ENCODE measurements at places on chromosomes 3 and 15. TPM values are rescaled to one million over a fixed set of nuclear protein-coding genes. Genes with fewer than 3 reads are reported as not detected.

DNA sequence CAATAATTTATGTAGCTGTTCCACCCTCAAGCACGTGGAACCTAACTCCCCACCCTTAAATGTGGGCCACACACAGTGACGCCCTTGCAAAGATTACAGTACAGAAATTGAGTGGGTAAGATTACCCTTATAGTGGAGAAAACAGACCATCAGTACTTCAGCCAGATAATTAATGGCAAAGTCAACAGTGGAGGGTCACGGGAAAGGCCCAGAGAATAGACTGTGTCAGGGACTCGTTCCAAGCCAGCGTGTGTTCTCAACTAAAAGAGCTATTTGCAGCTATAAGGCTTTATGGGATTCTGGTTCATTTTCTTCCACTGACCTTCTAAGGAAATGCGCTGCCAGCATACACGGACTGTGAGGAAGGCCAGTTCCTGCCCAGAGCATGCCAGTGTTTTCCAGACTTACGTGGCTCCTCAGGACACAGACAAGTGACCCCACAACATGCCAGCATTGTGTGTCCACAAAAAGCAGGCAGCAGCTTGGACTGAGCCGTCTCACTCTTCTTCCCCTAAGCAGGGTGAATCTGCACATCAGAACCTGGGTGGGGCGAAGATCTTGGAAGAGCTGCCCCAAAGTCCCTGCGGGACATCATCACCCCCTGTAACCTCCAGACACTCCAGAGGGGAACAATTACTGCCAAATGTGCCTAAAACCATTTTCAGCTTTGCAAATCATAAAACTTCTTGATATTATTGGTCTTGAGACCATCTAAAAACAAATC lies 428.5 kb downstream of the OCA2 start:
- no peak for DNase-seq

The CACNA2D2 gene
- not detected for total RNA-seq

The DPPA2 gene
- total RNA-seq, result not detected

The CYP19A1 gene
- not detected for total RNA-seq

GRCh38 chr3:43728947-43729346 lies 38.2 kb downstream of the ABHD5 start:
- no peak for DNase-seq

DNA sequence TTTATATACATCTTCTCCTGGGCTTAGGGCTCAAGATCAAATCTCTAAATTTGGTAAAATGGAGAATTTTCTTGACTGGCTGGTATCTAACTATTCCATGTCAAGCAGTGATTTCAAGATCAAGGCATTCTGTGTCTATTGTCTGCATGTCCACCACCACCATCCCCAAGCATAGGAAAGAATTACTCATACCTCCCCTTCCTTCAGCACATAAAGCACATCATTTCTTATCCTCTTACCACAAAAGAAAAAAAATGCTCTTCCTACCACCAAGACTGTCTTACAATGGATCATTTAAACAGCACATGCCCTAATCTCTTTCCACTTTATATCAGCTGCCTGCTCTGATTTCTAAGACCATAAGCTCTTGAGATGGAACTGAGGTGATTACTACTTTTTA lies 470.5 kb upstream of the THBS1 start:
- DNase-seq, result no peak

The SENP7 gene
- 17.4 TPM for total RNA-seq

GRCh38 chr3:29531644-29532043 lies 250.8 kb downstream of the RBMS3 start:
- DNase-seq, result no peak

DNA sequence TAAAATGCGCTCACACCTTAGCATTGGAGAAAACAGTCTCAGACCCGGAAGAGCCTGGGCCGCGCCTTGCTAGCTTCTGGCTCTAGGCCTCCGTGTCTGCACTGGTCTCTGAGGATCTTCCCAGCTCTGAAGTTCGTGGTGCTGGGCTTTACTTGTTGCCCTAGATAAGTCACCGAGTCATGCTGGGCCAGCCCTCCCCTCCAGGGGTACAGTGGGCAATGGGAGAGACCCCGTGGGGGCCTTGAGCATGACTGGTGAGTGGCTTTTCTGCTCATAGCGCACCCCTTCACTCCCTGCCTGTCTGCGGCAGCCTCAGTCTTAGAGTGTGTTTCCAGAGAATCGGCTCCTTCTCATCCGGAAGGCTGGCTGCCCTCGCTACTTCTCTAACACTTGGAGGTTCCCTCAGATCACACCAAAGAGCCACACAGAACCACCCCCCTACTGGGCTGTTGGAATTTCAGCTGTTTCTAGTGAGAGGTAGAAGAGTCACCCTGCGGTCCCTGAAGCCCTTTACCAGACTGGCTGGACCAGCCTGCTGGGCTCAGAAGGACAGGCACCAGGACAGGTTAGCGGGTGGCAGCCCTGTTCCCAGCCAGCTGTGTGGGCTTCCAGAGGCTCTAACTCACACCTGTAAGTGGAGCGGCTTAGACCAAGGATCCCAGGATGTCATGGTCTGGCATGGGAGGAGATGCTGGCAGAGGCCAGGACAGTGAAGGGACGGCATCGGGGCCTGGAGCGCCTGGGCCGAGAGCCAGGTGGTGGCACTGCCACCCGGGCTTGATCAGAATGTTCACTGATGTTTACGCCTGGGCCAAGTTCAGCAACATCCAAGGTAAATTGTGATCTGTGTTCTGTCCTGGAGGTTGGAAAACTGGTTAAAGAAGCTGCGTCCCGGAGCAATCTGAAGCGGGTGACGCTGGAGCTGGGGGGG lies 17.9 kb downstream of the ALDH1A3 start:
- DNase-seq, result no peak

DNA sequence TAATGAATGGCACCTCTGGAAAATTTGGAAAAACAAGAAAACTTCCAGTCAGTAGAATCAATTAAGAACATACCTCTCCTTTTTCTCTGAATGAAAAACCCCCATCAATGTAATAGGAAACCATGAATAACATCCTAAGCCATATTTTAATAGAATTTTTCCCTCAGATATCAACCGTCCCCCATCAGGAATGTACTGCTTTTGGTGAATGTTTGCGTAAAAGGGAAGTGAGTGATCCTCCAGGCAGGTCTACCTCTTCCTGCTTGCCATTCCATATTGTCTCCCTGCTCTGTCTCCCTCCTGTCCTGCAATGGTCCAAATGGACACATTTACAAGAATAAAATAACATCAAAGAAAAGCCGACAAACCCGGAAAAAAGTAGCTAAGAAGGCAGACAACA lies 30.8 kb downstream of the LAMP3 start:
- no peak for DNase-seq

DNA sequence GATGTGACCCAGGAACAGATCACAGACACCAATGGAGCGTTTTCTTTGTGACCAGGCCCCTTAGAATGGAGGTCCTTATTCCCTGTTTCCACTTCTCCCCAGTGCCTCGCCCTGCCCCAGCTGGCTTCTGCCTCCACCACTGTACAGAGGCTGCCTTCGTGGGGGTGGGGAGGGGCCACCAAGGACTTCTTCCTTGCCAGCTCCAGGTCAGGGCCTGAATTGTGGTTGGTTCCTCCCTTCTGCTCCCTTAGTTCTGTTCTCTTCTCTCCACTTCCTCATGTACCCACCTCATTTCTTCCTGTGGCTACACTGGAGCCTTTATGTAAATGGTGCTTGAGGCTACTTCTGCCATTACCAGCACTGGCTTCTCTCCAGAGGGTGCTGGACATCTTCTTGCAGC lies 16.4 kb downstream of the TGM4 start:
- no peak for DNase-seq

DNA sequence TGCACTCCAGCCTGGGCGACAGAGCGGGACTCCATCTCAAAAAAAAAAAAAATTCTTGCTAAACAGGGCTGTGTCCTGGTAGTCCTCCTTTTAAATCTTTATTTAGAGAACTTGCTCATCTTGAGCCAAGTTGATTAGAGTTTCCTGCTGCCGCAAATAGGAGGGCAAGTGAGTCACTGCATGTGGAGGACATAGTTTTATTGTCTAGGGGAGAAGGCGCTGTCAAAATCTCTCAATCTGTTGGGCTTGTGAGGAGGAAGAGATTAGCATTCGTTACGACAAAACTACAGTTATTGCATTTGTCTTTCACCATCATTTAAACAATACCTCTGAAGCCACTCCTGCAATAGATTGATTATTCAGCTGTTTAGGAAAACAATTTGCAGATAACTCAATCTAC lies 11.5 kb downstream of the MUC4 start:
- no peak for DNase-seq

The CCR2 gene
- total RNA-seq, result not detected

Measured in PC-9 (cell line).